GF-D8 (cell line): ENCODE measurements at places on chromosomes 11 and 22.

- no peak for DNase-seq
Observed at GRCh38 chr11:132888226-132888625, 644.1 kb downstream of the OPCML start.

- DNase-seq = no peak
Observed at GRCh38 chr11:27868709-27869108, 168.5 kb upstream of the BDNF start.

- DNase-seq = no peak
Observed at GRCh38 chr22:48432781-48433518, 1394.7 kb downstream of the BRD1 start.

DNA sequence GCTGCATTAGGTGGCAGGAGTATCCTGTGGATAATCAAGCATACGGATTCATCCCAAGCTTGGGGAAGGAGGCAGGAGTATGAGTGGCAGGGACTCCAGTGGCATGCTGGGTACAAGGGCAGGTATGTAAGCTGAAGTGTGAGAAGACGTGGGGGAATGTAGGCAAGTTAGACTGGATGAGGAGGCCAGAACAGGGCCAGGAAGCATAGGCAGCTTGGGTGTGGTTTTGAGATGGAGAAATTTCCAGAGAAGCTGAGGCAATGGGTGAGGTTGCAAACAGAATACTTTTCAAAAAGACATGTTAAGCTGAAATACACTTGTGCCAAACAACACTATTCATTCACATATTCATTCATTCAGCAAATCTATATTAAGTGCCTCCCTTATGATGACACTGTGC, 43.1 kb upstream of the AMOTL1 start:
- DNase-seq = no peak

GRCh38 chr11:2462986-2463765, 18.4 kb downstream of the KCNQ1 start:
- DNase-seq = no peak

DNA sequence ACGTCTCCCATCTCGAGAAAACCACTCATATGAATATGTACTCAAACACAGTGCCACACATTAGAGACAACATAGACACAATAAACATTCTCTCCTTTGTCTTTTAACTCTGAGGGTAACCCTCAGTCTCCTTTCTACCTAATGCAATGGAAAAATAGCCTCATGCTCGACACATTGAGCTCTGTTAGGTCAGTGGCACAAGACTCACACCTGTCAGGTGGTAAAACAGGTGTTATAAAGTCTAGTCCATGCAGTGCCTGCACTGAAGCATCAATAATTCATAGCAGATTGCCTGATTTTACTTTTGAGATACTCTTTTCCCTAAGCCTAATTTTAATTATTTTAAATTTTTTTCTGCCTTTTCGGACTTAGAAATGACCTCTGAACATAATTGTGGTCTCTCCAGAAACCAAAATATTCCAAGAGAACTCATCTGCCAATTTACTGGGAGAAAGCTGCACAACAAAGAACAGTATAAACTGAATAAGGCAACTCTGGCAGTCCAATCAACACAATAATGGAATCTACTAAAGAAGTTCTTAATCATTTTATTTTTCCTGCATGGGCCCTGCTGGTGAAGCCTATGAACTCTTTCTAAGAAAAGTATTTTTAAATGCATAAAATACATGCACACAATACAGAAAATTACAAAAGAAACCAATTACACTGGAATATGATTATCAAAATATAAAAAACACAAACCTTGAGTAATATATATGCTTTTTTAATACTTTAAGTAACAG, 9.9 kb downstream of the RDX start:
- DNase-seq = no peak

DNA sequence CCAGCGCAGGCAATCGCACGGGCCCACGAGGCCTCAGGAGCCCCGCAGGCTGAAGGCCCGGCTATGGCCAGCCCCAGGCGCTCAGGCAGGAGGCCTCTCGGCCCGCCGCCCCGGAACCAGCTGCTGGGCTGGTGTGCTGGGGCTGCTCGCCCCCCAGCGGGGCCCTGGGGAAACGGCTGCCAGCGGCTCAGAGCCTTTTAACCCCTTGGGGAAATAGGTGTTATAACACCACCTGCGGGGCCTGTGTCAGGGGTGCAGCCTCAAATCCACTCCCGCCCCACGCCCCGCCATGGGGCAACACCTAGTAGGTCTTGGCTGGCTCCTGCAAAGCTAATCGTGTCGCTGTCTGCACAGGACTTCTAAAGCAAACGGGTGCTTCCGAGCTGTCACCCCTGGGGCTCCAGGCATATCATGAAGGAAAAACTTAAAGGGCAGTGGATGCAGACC, 237.4 kb downstream of the TTC28 start:
- DNase-seq = peak; percentile 17

DNA sequence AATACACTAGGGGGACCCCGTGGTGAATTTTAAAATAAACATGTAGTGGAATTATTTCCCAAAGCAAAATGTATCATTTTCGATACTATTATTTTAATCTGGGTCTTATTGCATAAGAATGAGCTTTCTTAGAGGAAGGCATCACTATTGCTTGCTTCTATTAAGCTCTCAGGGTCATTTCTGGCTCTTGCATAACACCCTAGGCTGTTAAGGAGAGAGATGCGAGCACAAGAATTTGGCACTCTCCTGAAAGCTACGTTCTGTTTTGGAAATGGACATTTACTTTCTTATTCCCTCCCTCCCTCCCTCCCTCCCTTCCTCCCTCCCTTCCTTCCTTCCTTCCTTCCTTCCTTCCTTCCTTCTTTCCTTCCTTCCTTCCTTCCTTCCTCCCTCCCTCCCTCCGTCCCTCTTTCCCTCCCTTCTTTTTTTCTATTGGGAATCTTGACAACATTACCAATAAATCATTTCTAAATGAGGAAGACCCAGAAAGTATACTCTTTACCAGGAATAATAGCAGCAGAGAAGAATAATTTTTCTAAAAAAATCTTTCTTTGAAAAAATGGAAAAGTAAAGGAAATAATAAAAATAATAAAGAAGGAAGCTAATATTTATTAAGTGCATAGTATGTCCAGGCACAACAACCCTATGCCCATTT, 83.6 kb upstream of the BDNF start:
- DNase-seq = no peak

DNA sequence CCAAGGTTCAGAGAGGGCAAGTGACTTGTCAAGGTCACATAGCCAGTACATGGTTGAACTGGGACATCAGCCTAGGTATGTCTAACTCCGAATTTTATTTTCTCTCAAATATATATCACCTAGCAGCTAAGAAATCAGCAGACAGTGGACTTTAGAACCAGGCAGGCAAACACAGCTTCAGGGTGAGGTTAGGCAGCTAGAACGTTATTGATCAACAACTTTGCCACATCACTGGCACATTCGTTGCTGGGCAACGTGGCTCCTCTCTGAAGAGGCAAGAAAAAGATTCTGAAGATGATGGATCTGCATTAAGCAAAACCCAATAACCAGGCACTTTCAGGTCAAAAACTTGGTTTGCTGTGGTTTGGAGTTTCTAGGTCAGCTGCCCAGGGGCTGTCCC, 258.0 kb downstream of the KIRREL3 start:
- no peak for DNase-seq

DNA sequence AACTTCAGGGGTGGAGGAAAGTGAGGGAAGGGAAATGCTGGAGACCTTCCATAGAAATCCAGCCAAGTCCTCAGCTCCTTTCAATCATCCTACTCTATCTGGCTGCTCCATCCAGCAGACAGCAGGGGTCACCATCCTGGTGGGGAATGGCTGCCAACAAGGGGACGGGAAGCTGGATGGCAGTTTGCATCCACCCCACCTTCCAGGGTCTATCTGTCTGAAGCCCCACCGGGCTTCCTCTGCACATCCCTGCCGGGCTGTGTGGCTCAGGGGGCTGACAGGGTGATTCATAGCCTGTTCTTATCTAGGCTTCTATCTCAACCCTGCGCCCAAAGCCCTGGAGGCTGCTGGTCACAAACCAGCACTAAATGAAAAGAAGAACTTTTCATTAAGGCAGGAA, 1.1 kb downstream of the SYTL2 start:
- no peak for DNase-seq

- no peak for DNase-seq
Observed at GRCh38 chr11:67700141-67700540, 25.7 kb upstream of the ALDH3B2 start.

GRCh38 chr22:49295851-49296560, 531.7 kb downstream of the BRD1 start:
- DNase-seq = no peak

DNA sequence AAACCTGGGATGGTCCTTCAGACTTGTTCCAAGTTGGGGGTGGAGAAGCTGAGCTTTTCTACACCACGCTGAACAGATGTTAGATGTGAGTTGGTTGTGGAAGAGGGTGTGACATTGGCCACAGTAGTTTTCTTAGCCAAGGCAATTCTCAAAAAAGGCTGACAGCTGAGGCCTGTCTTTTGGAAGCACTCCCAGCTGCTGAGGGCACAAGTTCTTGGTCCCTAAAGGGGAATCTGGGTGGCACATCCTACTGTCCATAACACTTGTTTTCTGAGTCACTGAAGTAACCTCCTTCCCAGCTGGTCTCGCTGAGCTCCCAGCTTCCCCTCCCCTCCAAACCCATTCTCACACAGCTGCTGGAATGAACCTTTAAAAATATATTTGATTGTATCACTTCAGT, 375.7 kb upstream of the KIRREL3 start:
- DNase-seq = no peak

DNA sequence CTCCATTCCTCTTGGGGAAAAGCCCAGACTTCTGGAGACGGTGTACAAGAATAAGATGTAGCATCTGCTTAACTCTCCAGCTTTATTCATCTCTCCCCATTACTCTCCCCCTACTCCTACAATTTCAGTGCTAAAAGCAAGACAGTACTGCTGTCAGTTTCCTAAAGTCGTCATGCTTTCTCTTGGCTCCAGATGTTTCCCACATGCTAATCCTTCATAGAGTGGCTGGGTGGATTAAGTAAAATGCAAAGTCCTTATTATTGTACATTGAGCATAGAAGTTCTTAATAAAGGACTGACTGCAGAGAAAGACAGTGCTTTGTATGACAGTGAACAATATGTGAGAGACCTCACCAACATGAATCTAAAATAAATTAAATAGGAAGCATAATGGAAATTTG, 142.2 kb upstream of the UBASH3B start:
- no peak for DNase-seq

DNA sequence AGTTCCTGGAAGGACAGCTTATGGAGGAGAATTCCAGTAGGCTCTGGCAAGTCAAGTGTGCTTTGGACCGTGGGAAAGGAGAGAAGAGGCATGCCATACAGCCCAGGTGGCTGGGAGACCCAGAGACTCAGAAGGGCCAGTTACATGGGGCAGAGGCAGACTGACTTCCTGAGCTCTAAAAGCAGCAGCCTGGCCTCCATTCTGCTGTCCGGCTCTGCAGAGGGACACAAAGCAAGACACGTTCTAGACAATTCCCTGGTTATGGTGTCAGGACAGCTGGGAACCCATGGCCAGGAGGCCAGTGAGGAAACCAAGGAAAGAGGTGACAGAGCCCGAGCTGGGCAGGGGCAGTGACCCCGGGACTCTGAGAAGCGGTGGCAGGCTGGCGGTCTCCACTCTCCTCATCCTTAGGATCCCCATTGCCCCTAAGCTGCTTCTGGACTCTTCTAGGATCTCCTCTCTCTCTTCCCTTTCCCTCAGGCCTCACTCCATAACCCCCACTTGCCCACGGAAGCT, 2.7 kb downstream of the CPT1B start:
- DNase-seq = no peak

- no peak for DNase-seq
Observed at GRCh38 chr11:4495487-4495886, 13.0 kb downstream of the OR52K1 start.

GRCh38 chr22:40534379-40535188, 101.9 kb downstream of the MRTFA start:
- DNase-seq = no peak

DNA sequence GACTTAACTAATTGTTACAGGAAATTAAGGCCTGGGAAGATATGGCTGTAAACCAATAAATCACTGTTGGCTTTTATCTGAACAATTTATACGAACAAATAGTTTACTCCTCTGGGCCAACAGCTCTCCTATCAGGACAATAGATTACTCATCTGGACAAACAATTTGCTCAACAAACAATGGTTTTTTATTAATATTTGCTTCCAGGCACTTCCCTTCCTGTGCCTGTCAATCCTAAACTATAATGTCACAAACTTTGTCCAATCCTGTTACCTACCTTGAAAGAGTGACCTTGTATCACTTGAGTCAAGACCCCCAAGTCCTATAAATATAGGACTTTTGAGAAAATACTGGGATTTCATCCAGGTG, 87.6 kb upstream of the OR9Q1 start:
- DNase-seq = no peak

DNA sequence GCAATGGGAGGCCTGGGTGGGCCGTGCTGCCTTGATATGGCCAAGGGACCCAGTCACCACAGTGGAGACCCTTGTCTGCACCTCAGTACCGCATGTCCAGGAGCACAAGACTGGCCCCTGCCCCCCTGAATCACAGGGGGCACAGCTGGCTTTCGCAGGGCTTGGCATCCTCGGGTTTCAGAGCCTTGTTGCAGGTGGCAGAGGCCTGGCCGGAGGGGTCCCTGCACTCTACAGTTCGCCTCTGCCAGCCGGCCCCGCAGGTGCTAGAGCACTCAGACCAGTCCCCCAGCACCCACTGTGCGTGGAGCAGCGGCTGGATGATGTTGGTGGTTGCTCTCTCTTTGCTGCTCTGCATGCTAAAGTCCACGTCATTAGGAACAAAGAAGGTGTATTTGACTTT, 23.0 kb downstream of the ADAMTS8 start:
- no peak for DNase-seq

DNA sequence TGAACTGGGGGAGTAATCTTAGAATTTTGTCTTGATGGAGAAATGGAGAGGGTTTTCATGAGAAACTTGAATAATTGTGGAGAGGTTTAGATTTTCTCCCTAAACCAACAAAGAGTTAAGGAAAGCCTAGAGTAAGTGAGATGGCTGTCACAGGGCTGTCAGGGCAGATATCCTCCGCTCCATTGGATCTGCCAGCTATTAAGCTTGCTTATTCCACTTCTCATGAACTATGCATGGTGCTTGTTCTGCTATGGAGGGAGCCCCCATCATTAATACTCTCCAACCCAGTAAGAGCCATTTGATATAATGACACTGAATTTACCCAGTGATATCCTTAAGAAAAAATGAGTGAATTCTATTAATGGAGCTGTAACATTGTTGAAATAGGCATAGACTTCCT, 342.8 kb upstream of the MTNR1B start:
- DNase-seq = no peak

DNA sequence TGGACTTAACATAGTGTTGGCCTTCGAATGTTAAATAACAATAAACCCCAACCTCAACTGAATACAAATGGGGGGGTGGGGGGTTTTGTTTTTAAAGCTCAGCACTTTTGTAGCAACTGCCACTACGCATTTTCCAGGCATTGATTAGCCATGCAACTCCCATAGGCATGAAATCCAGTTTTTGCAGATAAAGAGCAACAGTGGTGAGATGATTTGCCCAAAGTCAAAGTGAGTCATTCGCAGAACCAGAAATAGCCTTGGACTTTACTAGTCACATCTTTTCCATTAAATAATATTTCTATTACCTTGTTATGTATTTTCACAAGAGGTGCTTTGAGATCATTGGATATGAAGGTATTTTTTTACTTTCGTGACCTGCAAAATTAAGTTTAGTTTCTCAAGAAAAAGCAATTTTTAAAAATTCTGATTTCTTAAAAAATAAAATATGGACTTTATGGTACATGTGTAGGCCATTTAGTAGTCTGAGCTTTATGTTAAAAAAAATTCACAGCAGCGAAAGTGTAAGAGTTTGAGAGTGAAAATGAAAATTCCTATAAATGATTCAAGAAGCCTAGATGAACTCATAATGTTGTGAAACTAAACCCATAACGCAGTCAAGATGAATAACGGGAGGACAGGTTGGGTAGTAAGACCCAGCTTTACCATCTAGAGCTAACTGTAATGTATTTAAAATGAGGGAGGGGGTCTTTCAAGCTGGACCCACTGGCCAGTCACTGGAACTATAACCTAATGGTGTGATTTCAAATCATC, 1.9 kb upstream of the PHF21A start:
- DNase-seq = no peak
